ENCODE measurements at places on chromosomes 5 and 9.
A peak's percentile ranks its signal among the peaks of the same experiment; 100 is the strongest.

- DNase-seq = no peak
These were observed 268.6 kb upstream of the MVB12B start for GRCh38 chr9:126058011-126058531.

DNA sequence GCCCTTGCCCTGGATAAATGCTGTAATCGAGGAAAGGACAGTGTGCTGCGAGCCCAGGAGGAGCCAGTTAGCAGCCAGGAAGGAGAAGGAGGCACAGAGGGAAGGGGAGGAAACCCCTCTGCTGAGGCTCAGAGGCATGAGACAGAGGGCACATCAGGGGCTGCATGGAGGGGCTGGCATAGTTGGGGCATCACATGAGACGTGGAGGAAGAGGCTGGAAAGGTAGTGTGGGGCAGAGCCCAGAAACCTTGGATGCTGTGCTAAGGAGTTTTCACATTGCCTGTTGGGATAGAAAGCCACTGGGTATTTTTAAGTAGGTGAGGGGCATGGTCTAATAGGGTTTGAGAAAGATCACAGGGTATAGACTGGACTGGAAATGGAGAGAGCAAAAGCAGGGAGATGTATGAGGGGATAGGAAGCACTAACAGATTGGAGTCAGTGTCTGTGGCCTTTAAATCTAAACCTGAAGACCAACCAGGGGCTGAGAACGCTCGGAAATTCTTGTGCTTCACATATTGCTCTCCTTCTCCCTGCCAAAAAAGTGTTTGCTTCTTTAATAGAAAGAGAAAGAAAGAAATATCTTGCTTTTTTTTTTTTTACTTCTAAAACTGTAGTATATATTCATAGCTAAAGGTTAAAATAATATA, 33.0 kb upstream of the ANGPTL2 start:
- DNase-seq = no peak

DNA sequence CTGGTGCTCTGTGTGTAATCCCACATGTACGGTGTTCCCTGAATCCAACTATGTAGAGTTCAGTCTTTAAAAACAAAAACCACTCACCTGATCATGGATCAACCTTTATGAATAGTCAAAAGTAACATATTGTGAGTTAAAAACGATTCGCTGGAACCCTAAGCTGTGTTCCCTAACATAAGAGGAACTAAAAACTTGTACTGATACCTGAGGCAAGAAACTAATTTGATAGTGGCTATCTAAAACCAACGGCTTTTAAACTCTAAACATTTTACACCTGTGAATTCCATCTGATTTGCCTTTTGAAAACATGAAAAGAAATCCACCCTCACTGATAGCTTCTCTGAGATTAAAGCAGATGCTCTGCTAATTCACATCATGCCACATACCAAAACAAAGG, 101.5 kb downstream of the DEPDC1B start:
- no peak for DNase-seq

DNA sequence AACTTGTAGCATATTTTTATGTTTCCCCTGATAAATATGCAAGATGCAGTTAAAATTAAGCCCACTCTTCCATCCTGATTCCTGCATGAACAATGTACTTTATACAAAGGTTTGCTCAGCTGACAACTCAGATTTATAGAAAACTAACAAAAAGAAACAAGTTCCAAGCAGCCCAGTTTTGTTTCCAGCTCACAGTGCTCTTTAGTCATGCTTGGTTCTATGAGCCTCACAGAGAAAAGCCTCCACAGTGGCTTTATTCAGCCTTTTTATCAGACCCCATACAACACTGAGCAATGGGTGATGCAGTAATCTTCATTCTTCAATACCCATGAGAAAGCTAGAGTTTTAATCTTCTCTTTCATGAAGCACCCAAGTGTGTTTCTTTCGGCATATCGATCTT, 329.6 kb downstream of the SLCO4C1 start:
- DNase-seq = no peak

DNA sequence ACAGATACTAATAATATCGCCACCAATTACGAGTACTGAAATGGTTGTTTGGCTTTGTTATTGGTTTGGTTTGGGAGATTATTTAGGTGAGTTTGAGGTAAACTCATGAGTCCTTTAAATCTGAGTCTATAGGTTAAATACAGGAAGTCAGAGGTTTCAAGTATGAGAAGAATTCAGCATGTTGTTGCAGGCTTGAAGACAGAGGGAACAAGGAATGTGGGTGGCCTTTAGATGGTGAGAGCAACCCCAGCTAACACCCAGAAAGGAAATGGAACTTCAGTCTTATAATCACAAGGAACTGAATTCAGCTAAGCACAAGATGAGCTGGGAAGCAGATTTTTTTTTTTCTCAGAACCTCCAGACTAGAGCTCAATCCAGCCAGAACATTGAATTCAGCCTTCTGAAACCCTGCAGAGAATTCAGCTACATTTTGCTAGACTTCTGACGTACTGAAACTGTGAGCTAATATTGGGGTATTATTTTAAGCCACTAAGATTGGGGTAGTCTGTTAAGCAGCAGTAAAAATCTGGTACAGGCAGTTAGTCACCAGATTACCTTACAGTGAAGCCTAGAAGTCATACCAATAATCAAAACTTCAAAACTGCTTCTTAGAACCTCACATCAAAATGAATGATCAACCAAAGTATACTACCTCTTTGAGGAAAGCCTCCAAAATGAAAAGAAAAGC, 216.0 kb upstream of the PUM3 start:
- DNase-seq = no peak

- DNase-seq = no peak
These were observed 18.9 kb downstream of the ADAMTS2 start for GRCh38 chr5:179326122-179326927.

- DNase-seq = peak; percentile 48
These were observed 229.4 kb downstream of the DMAC1 start for GRCh38 chr9:7570107-7570720.

DNA sequence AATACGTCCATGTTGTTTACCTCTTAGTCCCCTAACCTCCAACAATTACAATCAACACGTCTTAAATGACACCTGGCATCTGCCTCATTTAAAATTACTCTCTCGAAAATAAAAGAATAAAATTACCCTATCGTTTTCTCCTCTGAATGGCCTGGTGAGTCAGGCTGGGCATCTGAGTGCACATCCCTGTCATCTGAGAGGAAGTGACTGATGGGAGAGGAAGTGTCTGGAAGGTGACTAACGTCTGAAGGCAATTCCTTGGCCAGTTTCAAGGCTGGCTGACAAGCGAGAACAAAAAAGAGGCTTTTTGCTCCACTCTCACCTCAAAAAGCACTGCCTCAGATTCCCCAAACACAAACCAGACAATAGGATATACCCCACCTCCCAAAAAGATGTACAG, 57.7 kb downstream of the MAPKAP1 start:
- no peak for DNase-seq
